D341Med (cell line): ENCODE measurements at places on chromosomes 2 and 18.

DNA sequence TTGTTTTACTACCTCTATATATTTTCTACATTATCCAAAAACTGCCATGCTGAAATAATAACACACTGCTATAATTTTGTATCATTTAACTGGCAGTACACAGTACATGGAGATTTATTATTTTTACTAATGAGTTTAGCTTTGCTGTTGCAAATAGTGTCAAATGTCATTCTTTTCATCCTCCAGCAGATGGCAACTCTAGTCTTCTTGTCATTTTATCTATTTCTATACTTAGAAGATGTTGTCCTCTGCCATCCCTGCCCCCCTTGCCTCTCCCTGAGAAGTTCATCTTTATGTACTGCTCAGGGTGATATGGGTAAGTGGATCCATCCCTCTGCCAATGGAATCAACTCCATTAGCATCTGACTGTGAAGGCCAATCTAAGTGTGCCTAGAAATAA, 21.7 kb upstream of the LRRTM1 start:
- DNase-seq: peak; percentile 36

DNA sequence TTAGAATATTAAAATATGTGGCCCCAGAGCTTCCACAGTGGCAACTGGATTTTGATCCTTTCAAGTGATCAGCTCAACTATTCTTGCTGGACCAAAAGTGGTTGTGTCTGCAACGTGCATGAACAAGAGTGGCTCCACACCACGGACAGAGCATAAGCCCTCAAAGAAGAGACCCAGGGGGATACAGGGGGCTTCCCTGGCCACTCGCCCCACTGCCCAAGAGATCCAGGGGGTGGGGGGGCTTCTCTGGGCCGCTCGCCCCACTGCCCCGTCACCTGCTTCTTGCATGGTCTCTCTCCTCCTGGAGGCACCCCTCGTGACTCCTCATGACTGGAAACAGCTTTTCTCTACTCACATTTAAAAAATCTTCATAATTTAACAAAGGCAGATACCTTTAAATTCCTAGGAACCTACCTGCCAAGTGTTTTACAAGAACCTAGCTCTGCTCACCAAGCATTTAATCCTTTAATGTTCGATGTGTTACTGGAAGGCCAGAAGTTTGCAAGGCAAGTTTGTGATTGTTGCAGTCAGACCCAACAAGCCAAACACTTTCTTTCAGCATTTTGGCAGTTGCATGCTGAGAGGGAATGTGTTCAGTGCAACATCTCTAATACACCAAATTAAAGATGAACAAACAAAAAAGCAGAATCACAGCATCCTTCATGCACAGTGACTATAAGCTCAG, 174.3 kb downstream of the BCL2 start:
- no peak for DNase-seq

- no peak for DNase-seq
These were observed 48.5 kb downstream of the CPO start for GRCh38 chr2:206987810-206988209.

GRCh38 chr2:180983468-180984242, 3.2 kb downstream of the UBE2E3 start:
- DNase-seq: peak; percentile 16

- no peak for DNase-seq
These were observed 16.7 kb downstream of the NOSTRIN start for GRCh38 chr2:168819050-168819715.

- DNase-seq: no peak
These were observed 534.6 kb upstream of the TMEFF2 start for GRCh38 chr2:192729369-192729768.

GRCh38 chr2:237500681-237501424, 13.8 kb downstream of the MLPH start:
- DNase-seq: no peak

- DNase-seq: no peak
These were observed 79.5 kb upstream of the ODC1 start for GRCh38 chr2:10527585-10527984.

DNA sequence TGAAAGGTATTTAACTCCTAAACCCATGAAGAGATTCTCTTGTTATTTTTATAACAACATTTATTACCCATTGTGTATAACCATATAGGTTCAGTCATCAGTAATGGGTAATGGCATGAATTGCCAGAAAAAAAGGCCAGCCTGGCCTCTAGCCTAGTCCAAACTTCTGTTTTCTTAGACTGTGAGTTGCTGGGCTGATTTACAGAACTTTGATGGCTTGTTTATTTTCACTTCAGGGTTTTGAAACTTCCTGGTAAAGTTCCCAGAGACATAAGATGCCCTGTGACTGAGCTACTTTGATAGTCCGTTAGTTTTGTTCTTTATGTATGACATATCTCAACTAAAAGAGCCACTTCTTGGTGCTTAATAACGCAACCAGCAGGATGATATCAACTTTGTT, 164.8 kb downstream of the METTL4 start:
- DNase-seq: no peak

DNA sequence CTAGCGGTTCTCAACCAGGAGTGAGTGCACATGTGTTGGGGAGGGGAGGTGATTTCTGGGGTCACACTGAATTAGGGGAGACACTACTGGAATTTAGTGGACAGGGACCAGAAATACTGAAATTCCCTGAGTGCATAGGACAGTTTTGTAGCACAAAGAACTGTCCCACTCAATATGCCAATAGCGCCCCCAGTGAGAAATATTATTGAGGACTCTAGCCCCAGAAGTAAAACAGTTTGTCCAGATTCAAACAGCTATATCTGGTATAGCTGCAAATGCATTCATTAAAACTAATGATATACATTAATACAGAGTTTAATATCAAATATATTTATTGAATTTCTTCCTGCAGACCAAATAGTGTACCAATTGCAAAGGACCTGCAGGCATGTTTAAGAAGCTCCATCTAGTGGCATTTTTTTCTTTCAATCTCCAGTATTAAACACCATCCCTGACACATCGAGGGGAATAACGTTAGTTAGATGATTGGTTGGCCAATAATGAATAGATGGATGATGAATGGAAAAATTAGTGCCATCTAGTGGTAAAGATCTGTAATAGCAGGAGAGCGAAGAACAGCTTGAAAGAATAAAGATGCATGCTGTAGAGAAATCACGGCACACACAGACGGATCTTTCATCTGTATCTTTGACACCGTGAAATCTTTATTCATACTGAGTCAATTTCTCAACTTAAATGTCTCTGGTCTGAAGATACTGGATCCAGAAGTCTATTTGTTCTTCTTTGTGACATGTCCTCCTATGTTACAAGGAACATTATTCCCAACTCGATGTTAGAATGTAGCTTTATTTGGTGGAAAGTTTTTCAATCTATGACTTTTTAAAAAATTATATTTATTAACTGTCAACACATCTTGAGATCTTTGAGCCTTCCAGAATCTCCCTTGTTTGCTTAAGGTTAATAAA, 62.5 kb downstream of the DHRS9 start:
- DNase-seq: peak; percentile 45

- DNase-seq: no peak
These were observed 20.4 kb upstream of the IL1R1 start for GRCh38 chr2:102122115-102122514.

GRCh38 chr18:59303656-59304195, 14.7 kb downstream of the CPLX4 start:
- DNase-seq: no peak

DNA sequence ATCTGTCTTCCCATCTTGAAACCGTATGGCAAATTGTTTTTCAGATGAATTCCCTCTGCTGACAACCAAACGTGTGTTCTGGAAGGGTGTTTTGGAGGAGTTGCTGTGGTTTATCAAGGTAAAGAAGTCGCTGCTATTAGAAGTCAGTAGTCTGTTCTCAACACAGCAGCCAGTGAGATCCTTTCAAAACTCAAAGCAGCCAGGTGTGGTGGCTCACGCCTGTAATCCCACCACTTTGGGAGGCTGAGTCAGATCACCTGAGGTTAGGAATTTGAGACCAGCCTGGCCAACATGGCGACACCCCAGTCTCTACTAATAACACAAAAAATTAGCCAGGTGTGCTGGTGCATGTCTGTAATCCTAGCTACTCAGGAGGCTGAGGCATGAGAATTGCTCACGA, 2.1 kb downstream of the TYMS start:
- no peak for DNase-seq

- no peak for DNase-seq
These were observed 431.5 kb downstream of the DCDC2C start for GRCh38 chr2:4134551-4135550.

- no peak for DNase-seq
These were observed 575.4 kb downstream of the ARHGAP15 start for GRCh38 chr2:143704451-143705106.

GRCh38 chr18:53253789-53254188, 913.8 kb downstream of the DCC start:
- no peak for DNase-seq

DNA sequence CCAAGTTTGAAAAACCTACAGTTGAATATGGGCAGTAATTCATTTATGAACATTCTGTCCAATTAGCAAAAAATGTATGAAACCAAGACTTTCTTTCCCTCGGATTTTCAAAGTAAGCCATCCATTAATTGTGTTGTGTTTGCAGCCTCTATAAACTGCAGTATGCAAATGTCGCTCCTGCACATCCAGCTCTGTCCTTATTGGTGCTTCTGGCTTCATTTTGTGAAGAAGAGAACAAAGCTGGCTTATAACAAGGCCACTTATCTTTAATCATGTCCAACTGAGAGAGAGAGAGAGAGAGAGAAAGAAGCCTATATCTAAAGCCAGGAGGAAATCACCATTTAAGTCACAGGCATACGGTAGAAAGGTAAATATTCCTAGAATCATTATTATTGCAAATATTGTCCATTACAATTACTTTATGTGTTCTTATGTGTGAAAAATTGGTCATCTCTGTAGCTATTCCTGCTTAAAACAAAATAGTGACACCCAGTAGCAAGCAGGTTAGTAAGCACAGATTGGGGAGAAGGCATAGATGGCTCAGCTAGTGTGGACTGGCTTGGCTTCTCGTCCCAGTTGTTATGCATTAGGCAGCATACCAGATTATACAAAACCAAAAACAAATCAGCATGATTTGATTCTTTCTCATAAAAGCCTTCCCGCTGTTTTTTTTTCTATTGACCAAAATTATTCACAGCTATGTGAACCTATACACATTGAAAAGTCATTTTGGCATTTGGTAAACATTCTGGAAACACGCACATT, 726.4 kb upstream of the SOX11 start:
- DNase-seq: no peak

GRCh38 chr2:176415937-176416499, 146.8 kb downstream of the MTX2 start:
- DNase-seq: no peak

DNA sequence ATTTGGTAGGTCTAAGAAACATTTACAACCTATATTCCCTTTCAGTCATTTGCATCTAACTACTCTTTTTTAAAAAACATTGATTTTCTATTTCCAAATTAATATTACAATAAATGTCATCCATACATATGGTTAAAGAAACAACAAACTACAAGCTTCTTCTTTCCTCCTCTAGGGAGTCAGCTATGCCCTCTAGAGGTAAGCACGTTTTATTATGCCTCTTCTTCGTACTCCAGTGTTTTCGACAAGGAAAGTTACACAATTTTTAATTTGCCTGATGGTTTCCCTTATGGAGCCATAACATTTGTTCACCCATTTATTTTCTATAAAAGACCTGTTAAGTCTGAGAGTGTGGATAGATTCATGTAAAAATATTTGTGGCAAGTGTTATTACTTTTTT, 183.4 kb upstream of the CDH7 start:
- peak; percentile 53 for DNase-seq

DNA sequence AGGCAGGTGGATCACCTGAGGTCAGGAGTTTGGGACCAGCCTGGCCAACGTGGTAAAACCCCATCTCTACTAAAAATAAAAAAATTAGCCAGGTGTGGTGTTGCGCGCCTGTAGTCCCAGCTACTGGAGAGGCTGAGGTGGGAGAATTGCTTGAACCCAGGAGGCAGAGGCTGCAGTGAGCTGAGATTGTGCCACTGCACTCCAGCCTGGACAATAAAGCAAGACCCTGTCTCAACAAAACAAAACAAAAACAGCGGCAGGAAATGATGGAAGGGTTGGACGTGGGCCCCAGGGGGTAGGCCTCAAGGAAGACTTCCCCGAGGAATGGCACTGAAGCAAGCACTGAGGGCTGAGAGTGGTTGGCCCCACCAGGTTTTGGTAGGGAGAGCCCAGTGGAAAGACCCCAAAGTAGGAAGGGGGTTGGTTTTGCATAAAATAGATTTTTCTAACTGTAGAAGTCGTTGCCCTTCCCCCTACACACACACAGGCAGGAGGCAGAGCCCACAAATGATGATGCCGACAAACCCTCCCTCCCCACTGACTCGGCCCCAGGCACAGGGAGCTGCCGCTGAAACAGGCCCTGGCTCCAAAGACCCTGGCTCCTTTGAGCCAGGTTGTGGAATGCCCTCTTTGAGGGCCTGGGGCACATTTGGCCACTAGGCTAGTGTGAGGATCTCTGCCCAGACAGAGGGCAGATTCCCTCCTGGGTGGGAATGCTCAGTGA, 104.8 kb downstream of the CABLES1 start:
- DNase-seq: no peak

GRCh38 chr2:217717646-217718045, 285.1 kb downstream of the TNS1 start:
- DNase-seq: no peak

DNA sequence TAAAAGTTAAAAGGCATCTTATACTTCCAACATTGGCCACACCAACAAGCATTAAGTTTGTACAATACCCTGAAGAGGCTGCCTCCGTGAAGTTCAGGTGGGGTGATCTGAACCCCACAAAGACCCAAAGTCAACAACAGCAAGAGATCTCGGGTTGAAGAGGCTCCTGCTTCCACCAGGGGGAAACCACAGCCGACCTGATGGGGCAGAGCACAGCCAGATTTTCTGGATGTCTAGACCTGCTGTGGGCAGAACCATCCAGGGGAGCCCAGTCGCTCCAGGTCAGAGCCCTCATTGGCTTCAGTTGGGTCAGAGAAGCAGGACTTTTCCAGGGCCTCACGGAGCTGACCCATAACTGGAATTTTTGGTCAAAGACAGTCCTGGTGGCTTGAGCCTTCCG, 66.5 kb upstream of the ACKR3 start:
- DNase-seq: peak; percentile 45

DNA sequence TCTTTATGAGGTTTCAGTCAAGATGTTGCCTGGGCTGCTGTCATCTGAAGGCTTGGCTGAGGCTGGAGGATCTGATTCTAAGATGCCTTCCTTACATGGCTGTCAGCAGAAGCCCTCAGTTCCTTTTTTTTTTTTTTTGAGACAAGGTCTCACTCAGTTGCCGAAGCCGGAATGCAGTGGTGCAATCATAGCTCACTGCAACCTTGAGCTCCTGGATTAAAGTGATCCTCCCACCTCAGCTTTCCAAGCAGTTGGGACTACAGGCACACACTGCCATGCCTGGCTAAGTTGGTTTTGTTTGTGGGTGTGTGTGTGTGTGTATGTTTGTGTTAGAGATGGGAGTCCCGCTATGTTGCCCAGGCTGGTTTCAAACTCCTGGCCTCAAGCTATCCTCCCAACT, 13.1 kb upstream of the SLC35F5 start:
- DNase-seq: no peak
